ENCODE measurements at places on chromosomes 11 and 22.

DNA sequence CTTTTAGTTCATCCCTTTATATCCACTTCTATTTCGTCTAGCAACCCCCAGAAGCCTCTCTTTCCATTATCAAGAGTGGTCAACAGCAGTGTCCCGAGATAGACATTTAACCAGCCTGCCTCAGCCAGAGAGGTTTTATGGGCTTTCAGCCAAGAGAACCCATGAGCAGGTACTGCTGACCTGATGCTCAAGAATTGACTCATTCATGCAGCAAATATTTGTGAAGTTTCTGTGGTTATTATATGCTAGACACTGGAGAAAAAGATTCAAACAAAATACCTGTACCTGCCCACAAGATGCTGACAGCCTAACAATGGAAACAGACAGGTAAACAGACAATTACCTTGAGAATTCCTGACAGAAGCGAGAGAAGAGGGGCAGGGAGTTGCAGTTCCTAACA, 9.7 kb upstream of the LRRC55 start:
- no peak for DNase-seq

GRCh38 chr11:120540744-120541465, 29.4 kb downstream of the GRIK4 start:
- no peak for DNase-seq

DNA sequence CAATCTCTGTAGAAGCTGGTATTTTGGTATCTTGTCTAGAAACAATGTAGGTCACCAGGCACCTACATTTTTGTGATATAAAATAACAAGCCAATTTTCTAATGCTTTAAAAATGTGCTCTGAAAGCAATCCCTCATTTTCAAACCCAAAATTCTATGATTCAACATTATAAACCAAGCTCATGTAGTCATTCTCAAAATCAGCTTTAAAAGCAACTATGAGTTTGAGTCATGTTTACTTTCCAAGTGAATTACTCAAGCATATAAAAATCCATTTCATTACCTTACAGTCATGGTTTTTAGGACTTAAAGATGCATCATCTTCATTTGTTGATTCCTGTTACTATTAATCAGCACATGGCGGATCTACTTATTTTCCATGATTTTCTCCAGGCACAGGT, 216.4 kb downstream of the GRM5 start:
- DNase-seq: no peak

- DNase-seq: no peak
Observed at GRCh38 chr11:128835741-128836430, 31.2 kb downstream of the KCNJ1 start.

DNA sequence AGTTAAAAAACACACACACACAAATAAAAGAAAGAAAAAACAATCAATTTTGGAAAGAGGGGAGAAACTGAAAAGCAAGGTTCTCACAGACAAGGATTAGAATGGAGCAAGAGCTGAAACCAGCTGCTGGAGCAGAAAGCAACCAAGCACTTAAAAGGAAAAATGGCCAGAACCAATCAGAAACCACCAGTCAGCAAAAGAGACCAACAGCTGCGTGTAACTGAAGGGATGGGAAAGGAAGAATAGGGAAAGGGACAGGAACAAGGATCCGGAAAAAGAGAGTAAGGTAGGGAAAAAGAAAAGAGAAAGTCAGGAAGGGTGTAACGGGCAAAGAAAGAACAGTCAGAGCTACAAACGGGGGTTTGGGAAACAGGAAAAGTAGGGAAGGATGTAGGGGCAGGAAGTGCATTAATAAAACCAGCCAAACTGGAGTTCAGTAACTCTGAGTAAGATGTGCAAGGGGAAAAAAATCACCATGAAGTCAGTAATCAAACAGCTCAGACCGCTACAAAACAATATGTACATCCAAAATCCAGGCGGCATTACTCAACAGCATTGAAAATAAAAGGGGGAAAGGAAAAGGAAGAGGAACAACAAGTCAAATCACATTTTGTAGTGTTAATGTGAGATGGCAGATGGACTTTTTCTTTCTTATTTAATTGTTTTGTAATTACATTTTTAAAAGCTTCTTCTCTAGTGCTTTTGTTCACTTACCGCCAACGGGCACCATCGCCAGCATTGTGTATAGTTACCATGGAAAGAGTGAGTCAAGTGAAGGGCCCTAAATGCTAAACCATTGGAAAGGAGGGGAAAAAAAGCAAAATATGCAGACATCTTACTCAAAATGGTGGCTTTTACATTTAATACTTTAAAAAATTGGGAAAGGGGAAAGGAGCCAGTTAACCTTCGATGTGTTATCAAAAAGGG, 49.2 kb downstream of the APOL5 start:
- no peak for DNase-seq

- no peak for DNase-seq
Observed at GRCh38 chr11:17477084-17477333, 364 bp upstream of the ABCC8 start.
